ENCODE measurements at places on chromosomes 7 and 10. TPM values are rescaled to one million over a fixed set of nuclear protein-coding genes. Genes with fewer than 3 reads are reported as not detected.

DNA sequence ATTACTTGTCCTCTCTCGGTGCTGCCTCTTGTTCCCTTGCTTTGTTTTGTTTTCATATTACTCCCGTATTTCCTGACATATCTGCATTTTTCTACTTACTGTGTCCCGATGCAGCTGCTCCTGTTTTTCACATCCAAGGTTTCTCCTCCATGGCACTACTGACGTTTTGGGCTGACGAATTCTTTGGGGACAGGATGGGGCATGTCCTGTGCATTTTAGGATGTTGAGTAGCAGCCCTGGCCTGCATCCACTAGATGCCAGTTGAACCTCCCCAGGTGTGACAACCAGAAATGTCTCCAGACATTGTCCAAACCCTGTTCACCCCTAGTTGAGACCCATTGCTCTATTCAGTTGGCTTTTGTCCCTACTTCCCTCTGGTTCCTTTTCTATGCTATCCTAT is 12.4 kb downstream of the ZNF789 start:
- no peak overlapping the region for H3K4me3 ChIP-seq
- H3K36me3 ChIP-seq, result peaks cover 28% of the 10 kb centered on the region
- no peak overlapping the region for H3K27ac ChIP-seq
- H3K27me3 ChIP-seq, result no peaks in the 10 kb centered on the region

GRCh38 chr10:103145046-103145445 is 48.0 kb downstream of the NT5C2 start:
- H3K4me3 ChIP-seq, result no peak overlapping the region
- no peak for DNase-seq
- no peaks in the 10 kb centered on the region for H3K27me3 ChIP-seq
- no peak overlapping the region for H3K27ac ChIP-seq
- H3K36me3 ChIP-seq, result peaks cover 2% of the 10 kb centered on the region
- peaks cover 2% of the 10 kb centered on the region for H3K4me1 ChIP-seq

DNA sequence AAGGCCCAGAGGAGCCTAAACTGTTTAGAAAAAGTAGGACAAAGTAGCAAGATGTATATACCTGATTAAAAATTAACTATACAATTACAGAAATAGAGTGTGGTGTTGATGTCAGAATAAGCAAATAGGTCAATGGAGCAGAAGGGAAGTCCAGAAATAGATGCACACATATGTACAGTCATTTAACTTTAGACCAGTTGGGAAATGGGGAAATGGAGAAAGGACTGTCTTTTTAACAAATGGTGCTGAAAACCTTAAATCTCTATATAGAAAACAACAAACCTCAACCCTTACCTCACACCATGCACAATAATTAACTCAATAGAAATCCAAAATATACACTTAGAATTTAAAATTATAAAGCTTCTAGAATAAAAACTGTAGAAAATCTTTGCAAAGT is 72.2 kb downstream of the CH25H start:
- H3K27ac ChIP-seq, result no peak overlapping the region
- H3K36me3 ChIP-seq, result no peaks in the 10 kb centered on the region
- H3K4me3 ChIP-seq, result no peak overlapping the region
- no peak for DNase-seq
- H3K27me3 ChIP-seq, result no peaks in the 10 kb centered on the region

DNA sequence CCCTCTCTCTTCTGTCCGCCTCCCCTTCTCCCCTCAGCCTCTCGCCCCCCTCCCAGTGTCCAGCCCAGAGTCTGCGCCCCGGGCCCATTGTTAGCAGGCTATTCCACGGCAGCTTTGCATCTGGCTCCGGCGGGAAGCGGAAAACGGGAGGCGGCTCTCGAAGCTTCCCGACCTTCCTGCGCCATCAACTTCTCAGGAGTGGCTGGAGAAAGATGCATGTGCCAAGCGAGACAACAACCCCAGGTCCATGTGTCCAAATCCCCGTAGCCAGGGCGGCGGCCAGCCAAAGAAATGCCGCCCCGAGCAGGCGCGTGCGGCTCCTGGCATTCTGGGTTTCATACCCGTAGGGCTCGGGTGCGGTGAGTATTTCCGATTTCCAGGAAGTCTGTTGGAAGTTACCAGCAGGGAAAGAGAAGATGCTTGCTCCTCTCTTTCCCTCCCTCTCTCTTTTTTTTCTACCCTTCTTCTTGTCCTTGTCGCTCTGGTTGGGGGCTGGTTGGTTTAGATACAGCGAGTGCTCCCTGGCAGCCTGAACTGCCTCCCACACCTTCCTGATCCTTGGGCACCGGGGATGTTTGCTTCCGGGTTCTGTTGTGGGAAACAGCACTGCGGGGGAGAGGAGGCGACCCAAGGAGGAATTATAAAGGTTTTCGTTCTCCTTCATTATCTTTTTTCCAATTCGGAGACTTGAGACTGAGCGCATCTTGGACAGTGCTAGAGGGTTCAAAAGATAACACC is 1.2 kb upstream of the HOXA2 start:
- no peaks in the 10 kb centered on the region for H3K4me1 ChIP-seq
- no peak for DNase-seq
- no peak overlapping the region for H3K27ac ChIP-seq
- no peaks in the 10 kb centered on the region for H3K36me3 ChIP-seq
- H3K4me3 ChIP-seq, result peak overlapping the region; percentile 11
- peaks cover 98% of the 10 kb centered on the region for H3K27me3 ChIP-seq

GRCh38 chr10:95291365-95292039 is 699 bp upstream of the PDLIM1 start:
- H3K36me3 ChIP-seq, result peaks cover 9% of the 10 kb centered on the region
- peak overlapping the region; percentile 80 for H3K4me3 ChIP-seq
- DNase-seq, result no peak
- H3K27me3 ChIP-seq, result no peaks in the 10 kb centered on the region
- H3K27ac ChIP-seq, result no peak overlapping the region

- no peak overlapping the region for H3K4me3 ChIP-seq
- no peaks in the 10 kb centered on the region for H3K4me1 ChIP-seq
- no peak for DNase-seq
- no peak overlapping the region for H3K27ac ChIP-seq
- no peaks in the 10 kb centered on the region for H3K36me3 ChIP-seq
Observed at GRCh38 chr7:142645777-142646176, 103.5 kb upstream of the PRSS1 start.

DNA sequence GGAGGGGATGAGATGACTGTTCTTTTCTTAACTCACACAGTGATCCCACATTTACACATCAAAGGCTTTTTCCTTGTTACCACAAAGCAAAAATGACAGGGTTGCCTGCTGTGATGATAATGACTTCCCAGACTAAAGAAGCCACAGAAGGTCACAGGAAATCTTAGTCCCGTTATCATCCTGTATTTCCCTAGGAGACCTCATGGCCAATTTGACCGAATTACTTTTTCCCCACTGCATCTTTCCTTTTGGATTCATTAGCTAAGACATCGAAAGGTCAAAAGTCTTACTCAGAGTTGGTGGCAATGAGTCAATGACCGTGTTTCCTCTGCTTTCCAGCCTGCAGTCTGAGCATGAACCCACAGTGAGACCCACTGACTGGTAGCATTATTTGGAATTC is 130.1 kb upstream of the INHBA start:
- peaks cover 2% of the 10 kb centered on the region for H3K4me1 ChIP-seq
- DNase-seq, result peak; percentile 39
- H3K36me3 ChIP-seq, result no peaks in the 10 kb centered on the region
- H3K27me3 ChIP-seq, result no peaks in the 10 kb centered on the region
- H3K4me3 ChIP-seq, result no peak overlapping the region

DNA sequence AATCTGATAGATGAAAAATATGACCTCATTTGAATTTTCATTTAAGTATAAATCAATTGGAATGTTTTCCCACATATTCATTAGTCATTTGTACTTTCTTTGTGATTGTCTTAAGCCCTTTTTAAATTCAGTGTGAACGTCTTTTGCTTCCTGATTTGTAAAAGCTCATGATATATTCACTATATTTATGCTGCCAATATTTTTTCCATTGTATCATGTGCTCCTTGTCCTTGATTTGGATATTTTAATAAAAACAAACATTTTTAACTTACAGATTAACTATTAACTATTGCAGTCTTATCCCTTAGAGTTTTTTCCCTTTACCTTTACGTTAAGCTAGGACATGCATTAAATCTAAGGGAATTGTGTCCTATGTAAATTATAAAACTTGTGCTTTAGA is 157.7 kb downstream of the ADAM12 start:
- H3K4me3 ChIP-seq, result no peak overlapping the region
- no peak overlapping the region for H3K27ac ChIP-seq
- no peak for DNase-seq
- H3K4me1 ChIP-seq, result peaks cover 2% of the 10 kb centered on the region

DNA sequence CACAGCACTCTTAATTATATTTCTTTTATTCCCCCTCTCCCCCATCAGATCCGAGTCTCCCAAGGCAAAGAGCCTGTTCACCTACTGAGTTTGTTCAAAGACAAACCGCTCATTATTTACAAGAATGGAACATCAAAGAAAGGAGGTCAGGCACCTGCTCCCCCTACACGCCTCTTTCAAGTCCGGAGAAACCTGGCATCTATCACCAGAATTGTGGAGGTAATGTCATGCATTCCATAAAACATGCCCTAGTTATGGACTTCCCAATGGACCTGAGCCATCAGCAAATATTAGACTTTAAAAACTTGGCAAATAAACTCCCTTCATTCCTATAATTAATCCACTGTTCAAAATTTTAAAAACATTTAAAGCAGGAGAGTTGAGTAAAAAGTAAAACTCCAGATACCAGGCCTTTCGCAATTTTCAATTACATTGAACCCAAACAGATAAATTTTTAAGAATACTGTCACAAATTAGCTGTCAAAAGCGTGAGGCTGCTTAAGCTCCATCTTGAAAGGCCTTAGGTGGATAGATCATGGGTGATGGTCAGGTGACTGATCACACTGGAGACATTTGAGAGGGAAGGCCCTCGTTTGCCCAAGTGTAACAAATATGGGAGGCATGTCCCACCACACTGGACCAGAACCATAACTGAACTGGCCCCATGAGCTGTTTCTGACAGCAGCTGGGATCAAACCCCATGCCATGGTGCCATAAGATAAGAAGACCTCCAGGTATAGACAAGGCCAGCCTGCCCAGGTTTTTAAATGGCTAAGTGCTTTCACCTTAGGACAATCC is 46.9 kb upstream of the ARL4A start:
- H3K36me3 ChIP-seq, result no peaks in the 10 kb centered on the region
- H3K27me3 ChIP-seq, result no peaks in the 10 kb centered on the region
- H3K4me1 ChIP-seq, result no peaks in the 10 kb centered on the region
- no peak overlapping the region for H3K4me3 ChIP-seq

- H3K27me3 ChIP-seq, result no peaks in the 10 kb centered on the region
- H3K36me3 ChIP-seq, result no peaks in the 10 kb centered on the region
- H3K4me3 ChIP-seq, result no peak overlapping the region
- no peak for DNase-seq
- no peak overlapping the region for H3K27ac ChIP-seq
Observed at GRCh38 chr10:79440281-79440680, 5.1 kb downstream of the ZCCHC24 start.

DNA sequence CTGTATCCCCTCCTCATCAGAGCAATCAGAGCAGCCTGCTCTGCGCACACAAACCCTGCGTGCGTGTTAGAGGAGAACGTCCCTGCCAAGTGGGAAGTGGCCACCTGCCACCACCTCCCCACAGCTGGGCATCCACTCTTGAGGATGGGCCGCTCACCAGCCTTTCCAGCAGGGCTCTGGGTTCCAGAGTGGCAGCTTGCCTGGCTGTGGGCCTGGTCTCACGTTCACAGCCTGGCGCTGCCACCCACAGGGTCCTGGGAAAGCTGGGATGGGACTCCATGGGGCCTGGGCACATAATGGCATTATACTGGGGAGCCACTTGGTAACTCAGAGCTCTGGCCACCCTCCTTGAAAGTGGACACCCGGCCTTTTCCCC is 151.1 kb upstream of the PPP2R2D start:
- no peaks in the 10 kb centered on the region for H3K4me1 ChIP-seq
- H3K27ac ChIP-seq, result no peak overlapping the region
- DNase-seq, result no peak
- H3K27me3 ChIP-seq, result no peaks in the 10 kb centered on the region
- no peaks in the 10 kb centered on the region for H3K36me3 ChIP-seq
- no peak overlapping the region for H3K4me3 ChIP-seq

DNA sequence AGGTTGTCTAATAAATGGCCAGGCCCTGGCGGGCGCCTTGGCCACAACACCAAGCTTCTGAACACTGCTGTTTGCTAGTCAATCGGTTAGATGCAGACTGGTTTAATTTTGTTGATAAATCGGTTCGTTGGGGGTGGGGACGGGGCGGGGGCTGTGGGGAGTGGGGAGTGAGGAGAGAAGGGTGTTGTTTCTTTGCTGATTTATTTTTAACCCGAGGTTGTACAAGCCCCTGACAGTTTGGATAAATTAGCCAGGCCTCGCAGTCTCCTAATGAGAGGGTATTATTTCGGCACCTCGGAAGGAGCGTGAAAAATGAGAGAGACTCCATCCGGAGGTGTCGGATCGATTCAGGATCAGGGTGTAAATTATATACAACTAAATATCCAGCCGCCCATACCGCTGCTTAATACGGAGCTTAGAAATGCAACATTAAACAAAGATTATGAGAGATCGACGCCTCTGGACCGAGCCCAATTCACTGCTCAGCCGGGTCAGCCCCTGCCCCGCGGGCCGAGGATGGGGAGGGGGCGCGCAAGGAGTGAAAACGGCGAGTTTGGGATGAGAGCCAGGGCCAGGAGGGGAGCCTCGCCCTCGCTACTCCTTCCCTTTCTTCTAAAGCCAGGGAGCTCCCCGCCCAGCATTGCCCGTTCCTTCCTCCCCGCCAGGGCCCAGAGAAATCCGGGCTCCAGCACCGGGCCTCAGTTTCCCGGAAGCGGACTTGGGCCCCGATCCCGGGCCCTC is 8.0 kb downstream of the UNCX start:
- H3K27ac ChIP-seq, result no peak overlapping the region
- H3K27me3 ChIP-seq, result peaks cover 84% of the 10 kb centered on the region
- no peak overlapping the region for H3K4me3 ChIP-seq

- H3K27me3 ChIP-seq, result no peaks in the 10 kb centered on the region
- no peak for DNase-seq
Observed at GRCh38 chr10:45428611-45429510, 54.8 kb downstream of the ALOX5 start.

- no peak overlapping the region for H3K27ac ChIP-seq
- no peaks in the 10 kb centered on the region for H3K27me3 ChIP-seq
- H3K36me3 ChIP-seq, result no peaks in the 10 kb centered on the region
- H3K4me1 ChIP-seq, result peaks cover 7% of the 10 kb centered on the region
Observed at GRCh38 chr10:129900825-129901224, 63.2 kb downstream of the EBF3 start.

DNA sequence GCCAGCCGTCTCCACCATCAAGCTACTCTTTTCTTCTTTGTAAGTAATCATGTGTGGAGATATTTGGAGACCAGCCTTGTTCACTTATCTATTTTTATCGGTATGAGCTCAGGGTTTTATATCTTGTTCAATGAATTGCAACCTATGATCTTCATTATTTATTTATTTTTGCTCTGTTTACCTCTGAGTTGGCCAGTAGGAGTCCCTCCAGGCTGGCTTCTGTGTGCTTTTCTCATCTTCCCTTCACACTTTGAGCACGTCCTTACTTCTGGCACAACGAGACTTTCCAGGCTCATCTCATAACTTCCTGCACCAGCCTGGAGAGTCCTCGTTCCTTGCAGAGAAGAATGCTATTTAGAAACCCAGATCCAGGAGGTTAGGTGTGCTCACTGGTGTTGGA is 375.8 kb upstream of the PODXL start:
- H3K27me3 ChIP-seq, result no peaks in the 10 kb centered on the region

The SLIT1 gene
- 0.46 TPM for total RNA-seq

The RPS24 gene
- 1,949 TPM for total RNA-seq

The SNCG gene
- total RNA-seq, result 5.5 TPM

The ERVW-1 gene
- total RNA-seq, result 0.09 TPM

The NAMPT gene
- 77.3 TPM for total RNA-seq

The ELMO1 gene
- 7.8 TPM for total RNA-seq

The OR6B1 gene
- not detected for total RNA-seq

The SLC26A3 gene
- total RNA-seq, result not detected

The TMEM26 gene
- total RNA-seq, result 0.09 TPM

Measured in H9 (cell line).